Activated naive CD4-positive, alpha-beta T cell treated with anti-CD3 and anti-CD28 coated beads for 36 hours (primary cell): ENCODE measurements at places on chromosomes 3 and 15. TPM values are rescaled to one million over a fixed set of nuclear protein-coding genes. Genes with fewer than 3 reads are reported as not detected.

VEPH1 gene
- total RNA-seq, result not detected

SLC24A5 gene
- total RNA-seq, result not detected

SNRK gene
- 21.1 TPM for total RNA-seq

PARP6 gene
- 44.7 TPM for total RNA-seq

DNAH12 gene
- 0.05 TPM for total RNA-seq

CFAP91 gene
- 0.26 TPM for total RNA-seq

CSPG4 gene
- not detected for total RNA-seq

GCHFR gene
- total RNA-seq, result 28.1 TPM

WNT5A gene
- total RNA-seq, result not detected

SPG21 gene
- total RNA-seq, result 67.7 TPM

TMEM42 gene
- 15.8 TPM for total RNA-seq

KLHL40 gene
- total RNA-seq, result not detected

GOLGA8M gene
- 0.12 TPM for total RNA-seq

KY gene
- not detected for total RNA-seq

SMCO1 gene
- not detected for total RNA-seq

CHSY1 gene
- total RNA-seq, result 21.8 TPM

DUSP7 gene
- total RNA-seq, result 8.2 TPM

MYZAP gene
- total RNA-seq, result 0.40 TPM

EFCAB12 gene
- 0.81 TPM for total RNA-seq

GRCh38 chr15:79977431-79978054, 6.5 kb upstream of the BCL2A1 start:
- no peak for DNase-seq

DNA sequence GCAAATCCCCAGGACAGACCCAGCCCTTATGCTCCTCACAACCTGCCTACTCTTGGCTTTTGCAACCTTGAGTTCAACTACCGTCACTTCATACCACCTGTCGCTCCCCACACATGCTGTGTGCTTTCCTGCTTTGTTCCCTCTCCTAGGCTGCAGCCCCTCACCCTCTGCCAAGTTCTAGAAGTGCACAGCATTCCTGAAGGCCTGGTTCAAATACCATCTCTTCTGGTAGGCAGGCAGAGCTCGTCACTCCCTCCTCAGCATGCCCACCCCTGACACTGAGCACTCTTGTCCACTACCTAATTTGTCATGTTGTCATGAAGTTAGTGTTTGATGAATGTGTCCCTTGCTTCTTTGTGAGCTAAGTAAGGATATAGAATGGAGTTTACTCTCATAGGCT, 129.6 kb downstream of the SEMA6D start:
- DNase-seq, result no peak

DNA sequence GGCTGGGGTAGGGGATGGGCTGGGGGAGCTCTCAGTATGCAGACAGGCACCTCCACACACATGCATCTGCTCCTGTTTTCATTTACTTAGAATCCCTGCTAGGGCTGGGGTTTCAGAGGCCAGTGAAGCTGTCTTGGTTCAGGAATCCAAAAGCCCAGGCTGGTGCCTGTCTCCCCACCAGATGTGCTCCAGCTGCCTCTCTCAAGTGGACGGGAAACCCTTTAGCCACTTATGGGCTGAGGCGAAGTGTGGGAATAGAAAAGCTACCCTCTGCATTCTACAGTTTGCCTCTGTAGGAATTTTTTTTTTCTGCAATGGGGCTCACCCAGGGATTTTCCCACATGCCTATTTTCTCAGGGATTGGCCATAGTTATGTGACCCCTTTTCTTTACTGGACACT, 72.5 kb downstream of the ATP2B2 start:
- no peak for DNase-seq

- DNase-seq, result no peak
Measured at GRCh38 chr3:65548848-65549625, 489.7 kb downstream of the MAGI1 start.

DNA sequence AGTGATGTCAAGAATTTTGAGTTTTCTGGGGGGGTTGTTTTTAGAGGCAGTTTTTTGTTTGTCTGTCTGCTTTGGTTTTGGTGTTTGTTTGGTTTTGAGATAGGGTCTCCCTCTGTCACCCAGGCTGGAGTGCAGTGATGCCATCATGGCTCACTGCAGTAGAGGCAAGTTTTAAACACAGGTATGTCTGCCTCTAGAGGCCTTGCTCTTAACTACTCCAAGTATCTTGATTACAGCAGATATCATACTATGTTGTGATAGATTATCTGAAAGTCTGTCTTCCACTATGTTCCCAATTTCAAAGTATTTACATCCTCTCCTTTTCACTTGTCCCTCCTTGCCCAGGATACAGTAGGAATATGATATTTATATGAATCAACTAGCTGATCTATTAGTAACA, 57.7 kb downstream of the ERC2 start:
- DNase-seq, result no peak

DNA sequence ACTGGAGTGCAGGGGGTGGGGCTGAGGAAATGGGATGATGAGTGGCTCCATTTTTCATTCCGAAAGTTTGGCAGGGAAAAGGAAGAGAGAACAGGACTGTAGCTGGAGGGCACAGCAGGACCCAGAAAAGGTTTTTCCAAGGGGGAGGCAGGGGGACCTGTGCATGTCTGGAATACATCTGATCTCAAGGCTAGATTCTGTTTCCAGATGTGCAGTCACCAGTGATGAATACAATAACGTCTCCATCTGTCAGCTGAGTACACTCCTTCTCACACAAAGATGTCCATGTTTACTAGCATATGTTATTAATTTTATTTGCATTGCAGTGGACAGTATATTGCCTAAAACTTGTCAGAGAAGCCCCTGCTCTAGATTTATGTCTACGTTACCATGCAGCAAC, 39.9 kb upstream of the PRTG start:
- no peak for DNase-seq

DNA sequence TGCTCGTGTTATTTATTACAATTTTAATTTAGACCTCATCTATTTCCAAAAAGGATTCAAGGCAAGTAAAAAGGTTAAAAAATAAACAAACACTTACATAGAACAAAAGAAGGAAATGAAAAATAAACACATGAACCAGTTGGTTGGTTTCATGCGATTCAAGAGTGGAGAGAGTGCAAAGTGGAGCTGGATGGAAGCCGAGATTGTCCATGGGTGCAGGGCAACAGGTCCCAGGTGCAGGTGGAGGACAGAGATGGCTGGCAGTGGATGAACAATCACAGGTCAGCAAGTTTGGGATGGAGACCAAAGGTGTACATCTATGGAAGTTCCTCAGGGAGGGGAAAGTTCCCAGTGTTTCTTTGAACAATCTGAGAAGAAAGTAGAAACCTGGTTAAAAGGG, 11.6 kb upstream of the SEMA5B start:
- no peak for DNase-seq

DNA sequence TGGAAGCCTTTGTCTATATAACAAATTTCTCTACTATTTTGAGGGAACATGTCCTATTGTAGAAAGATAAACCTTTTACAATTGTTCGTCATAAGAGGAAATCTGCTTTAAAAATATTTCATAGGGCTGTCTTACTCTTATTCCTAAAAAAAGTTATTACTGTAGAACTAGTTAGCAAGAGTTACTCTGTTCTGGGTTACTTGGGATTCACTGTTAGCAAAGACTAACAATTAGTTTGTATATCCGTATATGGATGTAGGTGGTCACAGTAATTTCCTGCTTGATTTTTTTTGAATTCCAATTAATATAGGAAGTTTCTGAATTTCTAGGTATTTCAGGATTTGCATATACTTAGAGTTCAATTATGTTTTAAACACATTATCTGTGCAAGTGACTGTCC, 413.5 kb downstream of the RBMS3 start:
- DNase-seq, result no peak

DNA sequence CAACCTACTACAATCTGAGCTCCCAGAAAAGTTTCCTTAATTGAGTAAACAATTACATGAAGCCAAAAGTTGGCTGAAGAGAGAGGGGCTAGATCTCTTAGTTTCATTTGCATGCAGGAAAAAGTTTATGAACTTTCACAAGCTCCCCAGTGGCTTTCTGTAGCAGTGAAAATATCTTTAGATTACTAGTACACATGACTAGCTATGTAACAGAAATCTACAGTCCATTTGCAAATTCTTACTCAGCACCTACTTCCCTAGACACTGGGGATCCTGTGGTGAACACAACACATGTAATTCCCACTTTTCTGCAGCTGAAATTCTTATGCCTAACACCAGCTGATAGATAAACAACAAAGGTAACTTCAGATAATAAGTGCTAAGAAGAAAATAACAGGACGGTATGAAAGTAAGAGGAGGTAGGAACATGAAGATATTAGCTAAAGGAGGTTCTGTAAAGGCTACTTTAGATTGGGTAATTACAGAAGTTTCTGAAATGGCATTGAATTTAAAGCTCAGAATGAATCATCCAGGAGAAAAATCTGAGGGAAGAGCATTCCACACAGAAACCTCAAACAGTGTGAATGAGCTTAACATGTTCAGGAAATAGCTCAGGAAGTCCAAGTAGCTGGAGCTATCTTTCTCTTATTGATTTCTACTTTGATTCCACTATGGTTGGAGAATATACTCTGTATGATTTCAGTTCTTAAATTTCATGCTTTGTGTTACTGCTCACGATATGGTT, 204.8 kb downstream of the MAGI1 start:
- DNase-seq, result no peak

GRCh38 chr3:44001072-44001471, 240.6 kb upstream of the TOPAZ1 start:
- no peak for DNase-seq

- DNase-seq, result no peak
Measured at GRCh38 chr3:134615743-134616142, 35.1 kb downstream of the KY start.

- peak; percentile 87 for DNase-seq
Measured at GRCh38 chr3:125051715-125052581, 3.8 kb downstream of the HEG1 start.

DNA sequence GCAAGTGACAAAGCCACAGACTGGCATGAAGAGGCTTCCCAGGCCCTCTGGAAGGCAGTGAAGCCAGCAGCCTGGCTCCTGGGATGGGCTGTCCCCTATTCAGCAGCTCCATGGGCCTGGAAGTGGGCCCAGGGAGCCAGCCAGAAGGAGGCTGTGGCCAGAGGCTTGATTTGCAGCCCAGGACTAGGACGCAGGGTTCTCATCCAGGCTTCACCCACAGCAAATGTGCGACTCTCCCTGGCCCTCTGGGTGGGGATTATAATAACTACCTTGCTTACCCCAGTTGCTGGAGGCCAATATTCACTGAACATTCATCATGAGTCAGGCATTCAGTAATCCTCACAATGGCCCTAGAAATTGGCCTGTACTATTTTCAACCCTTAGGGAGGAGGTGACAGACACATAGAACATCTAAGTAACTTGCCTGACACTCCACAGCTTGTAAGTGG, 24.6 kb upstream of the SRP14 start:
- DNase-seq, result no peak

DNA sequence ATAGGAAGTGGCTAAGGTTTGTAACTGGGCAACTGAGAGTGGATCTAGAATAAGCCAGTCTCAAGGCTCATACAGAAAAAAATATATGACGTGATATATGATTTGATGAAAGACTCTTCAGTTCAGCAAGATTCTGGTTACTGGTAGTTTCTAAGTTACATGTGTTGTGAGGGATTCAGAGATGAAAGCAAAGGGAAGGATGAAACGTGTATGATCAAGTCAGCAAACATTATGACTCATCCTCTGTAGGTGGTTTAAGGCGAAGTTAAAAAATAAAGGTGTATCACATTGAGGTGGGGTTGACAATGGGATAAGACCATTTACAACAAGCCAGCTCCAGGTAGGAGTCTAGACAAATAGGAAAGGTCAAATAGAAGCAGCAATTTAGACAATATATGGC, 16.2 kb downstream of the TERC start:
- DNase-seq, result no peak

DNA sequence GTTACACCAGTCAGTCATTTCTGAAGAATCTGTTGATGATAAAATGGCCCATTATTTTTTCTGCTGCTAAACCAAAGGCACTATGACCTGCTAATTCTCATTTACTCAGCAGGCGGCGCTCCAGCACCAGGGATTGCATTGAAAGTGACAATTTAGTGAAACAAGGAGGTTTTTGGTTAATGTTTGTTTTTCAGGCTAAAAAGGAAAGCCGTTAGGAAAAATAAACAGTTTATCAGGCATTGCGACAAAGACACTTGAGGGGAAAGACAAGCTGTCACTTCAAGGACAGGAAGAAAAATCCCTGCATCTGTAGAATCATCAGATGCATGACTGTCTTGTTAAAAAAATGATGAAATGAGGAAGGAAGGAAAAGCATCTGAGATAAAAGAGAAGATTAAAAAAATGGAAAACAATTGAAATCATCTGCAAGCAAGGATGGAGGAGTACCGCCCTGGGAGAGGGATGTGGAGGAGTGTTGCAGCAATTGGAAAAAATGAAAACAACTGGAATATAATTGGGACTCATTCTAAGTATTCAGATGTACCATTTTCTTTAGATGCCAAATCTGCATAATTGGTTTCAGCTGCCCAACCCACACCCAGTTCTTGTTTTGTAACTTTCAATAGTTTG, 54.0 kb downstream of the NR1D2 start:
- peak; percentile 88 for DNase-seq

GRCh38 chr3:83559082-83559481, 1399.7 kb upstream of the CADM2 start:
- no peak for DNase-seq

DNA sequence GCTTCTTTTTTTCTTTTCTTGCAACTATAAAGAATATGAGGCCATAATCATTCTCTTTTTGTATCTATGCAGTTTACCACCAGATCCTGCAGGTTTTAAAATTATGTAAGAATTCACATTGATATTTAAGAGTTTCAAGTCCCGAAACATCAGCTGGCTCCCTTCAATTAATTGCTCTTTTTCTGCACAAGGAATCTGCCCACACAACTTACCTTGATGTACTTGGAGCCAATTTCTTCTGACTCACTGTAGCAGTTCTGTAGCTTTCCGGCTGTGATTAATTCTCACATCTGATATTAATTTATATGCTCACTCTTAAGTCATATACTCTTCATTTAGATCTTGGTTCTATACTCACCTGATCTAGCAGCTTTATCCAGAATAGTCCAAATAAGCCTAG, 781.8 kb downstream of the CADM2 start:
- no peak for DNase-seq

- no peak for DNase-seq
Measured at GRCh38 chr3:194690501-194691372, 5.1 kb downstream of the FAM43A start.

DNA sequence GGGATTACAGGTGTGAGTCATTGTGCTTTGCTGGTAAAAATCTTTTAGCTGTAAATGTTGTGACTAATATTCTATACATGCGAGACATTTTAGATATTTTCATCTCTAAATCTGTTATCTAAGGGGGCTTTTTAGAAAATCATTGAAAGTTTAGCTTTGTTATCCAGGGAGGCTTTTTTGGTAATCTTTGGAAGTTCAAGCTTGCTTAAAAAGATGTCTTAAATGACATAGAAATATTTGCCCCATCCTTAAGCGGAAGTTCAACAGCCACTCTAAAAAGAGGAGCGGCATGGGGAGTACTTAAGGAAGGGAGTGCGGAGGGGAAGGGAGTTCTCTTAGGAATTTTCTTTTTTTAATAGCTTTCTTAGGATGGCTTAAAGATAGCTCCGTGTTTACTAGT, 26.1 kb downstream of the DNAJC13 start:
- no peak for DNase-seq

- DNase-seq, result no peak
Measured at GRCh38 chr3:132838477-132838876, 116.3 kb upstream of the NPHP3 start.

- no peak for DNase-seq
Measured at GRCh38 chr3:17908399-17909191, 166.2 kb upstream of the TBC1D5 start.
